ENCODE measurements at places on chromosomes 16 and 17. TPM values are rescaled to one million over a fixed set of nuclear protein-coding genes. Genes with fewer than 3 reads are reported as not detected.

The RPH3AL gene
- 24.0 TPM for total RNA-seq

The NETO2 gene
- 17.6 TPM for total RNA-seq

The CA7 gene
- total RNA-seq: 0.27 TPM

The SCIMP gene
- total RNA-seq: not detected

The CEMP1 gene
- total RNA-seq: 1.3 TPM

The PRRT2 gene
- 19.7 TPM for total RNA-seq

The GRIN2A gene
- 1.7 TPM for total RNA-seq

The ACSM5 gene
- total RNA-seq: 0.25 TPM

The SUMO2 gene
- 109 TPM for total RNA-seq

The RAB37 gene
- total RNA-seq: 3.4 TPM

The KRTAP1-1 gene
- total RNA-seq: not detected

The RCVRN gene
- total RNA-seq: not detected

The SCNN1G gene
- total RNA-seq: not detected

The FBXO39 gene
- total RNA-seq: not detected

Data from cardiac muscle cell (in vitro differentiated cells and primary cell).